ENCODE measurements at places on chromosomes 3 and 15.

DNA sequence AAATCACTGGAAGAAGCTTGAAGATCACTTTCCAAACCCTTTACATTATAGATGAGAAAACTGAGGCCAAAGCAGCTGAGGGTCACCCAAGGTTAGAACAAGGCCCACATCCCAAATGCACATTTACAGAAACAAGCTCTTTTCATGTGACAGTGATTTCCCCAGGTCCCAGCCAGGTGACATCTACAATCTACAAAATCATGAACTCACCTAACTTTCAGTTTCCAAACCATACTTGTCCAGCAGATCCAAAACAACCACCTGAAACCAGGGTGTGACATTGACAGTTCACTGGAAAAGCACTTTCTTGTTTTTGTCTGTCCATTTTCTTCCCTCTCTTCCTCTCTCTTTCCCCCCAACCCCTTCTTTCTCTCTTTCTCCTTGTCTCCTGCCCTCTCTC, 132.2 kb upstream of the PRICKLE2 start:
- no peak for DNase-seq

- DNase-seq: no peak
Measured at GRCh38 chr3:151091685-151092345, 6.4 kb downstream of the MED12L start.

- DNase-seq: no peak
Measured at GRCh38 chr3:1421577-1421976, 328.8 kb downstream of the CNTN6 start.

DNA sequence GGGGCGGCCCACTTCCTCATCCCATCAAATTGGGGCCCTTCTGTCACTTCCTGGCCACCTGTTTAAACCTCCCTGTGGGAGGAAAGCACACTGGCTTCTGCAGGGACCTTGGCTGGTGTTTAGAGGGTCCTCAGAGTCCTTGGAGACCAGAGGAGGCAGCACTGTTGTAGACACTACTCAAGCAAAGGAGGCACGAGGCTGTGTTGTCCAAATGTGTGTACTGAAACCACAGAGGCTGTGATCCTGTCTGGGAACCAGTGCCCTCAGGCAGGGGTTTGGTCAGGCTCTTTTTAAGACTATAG, 12.4 kb upstream of the SEC13 start:
- DNase-seq: no peak

DNA sequence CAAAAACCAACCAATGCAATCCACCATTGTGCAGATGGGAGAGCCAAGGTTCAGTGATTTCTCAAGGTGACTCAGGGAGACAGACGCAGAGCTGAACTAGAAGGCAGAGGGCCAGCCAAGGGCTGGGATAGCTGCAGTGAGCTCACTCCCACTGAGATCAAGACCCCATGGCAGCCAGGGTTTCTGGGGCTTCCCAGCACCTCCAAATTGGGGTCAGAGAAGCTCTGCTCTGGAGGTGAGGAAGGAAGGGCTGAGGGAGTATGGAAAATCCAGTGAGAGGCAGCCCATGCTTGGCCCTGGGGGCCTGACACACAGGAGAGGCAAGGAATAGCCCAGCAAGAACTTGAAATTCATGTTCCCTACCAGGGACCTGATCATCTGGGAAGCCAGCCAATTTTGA, 61.0 kb downstream of the ISG20 start:
- no peak for DNase-seq

DNA sequence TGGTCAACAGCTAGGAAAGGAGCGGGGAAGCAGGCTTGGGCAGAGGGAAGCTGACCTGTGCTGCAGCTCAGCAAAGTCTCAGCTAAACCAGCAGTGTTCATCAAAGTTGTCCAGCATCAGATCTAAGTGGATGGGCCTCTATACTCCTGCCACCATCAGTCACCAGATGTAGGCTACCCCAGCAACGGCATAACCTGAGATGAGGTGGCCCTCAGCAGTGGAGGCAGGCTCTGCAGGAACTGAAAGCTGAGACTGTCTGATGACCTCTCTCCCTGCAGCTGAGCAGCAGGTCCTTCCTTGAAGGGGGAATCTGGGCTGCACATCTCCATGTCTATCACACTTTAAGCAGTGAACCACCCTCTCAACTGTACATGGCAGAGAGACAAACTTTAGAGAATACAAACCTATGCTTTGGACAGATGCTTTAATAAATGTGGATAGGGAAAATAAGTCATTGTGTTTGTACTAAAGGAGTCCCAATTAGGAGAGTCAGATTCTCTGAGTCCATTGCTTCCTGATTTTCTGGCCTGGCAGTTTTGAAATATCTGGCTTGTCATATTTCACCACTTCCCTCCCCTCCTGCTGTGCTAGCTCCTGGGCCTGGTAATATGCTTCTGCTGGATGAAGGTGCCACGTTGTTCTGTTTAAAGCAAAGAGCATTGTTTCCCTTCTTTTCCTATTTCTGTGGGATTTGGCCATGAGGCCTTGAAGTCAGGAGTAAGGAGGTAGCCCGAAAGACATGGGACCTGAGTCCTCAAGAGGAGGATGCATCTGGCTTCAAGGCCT, 11.1 kb upstream of the PSTPIP1 start:
- DNase-seq: no peak

GRCh38 chr3:18500322-18500721, 75.2 kb upstream of the SATB1 start:
- no peak for DNase-seq

DNA sequence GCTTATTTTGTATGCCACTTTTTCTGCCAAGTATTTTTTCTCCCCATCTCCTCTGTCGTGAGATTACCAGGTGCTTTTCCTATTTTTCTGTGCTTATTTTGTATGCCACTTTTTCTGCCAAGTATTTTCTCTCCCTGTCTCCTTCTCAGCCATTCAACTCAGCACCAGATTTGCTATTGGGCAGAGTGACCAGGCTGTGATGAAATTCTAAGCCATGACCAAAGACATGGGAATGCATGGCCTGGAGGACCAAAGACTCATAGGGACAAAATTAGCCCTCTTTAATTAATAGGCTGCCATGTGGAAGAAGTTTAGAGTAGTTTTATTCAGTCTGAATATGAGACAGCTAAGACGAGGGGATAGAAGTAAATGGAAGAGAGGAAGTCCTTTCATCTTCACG, 257.4 kb downstream of the SQOR start:
- peak; percentile 85 for DNase-seq

- no peak for DNase-seq
Measured at GRCh38 chr15:25987638-25988037, 124.5 kb upstream of the ATP10A start.

DNA sequence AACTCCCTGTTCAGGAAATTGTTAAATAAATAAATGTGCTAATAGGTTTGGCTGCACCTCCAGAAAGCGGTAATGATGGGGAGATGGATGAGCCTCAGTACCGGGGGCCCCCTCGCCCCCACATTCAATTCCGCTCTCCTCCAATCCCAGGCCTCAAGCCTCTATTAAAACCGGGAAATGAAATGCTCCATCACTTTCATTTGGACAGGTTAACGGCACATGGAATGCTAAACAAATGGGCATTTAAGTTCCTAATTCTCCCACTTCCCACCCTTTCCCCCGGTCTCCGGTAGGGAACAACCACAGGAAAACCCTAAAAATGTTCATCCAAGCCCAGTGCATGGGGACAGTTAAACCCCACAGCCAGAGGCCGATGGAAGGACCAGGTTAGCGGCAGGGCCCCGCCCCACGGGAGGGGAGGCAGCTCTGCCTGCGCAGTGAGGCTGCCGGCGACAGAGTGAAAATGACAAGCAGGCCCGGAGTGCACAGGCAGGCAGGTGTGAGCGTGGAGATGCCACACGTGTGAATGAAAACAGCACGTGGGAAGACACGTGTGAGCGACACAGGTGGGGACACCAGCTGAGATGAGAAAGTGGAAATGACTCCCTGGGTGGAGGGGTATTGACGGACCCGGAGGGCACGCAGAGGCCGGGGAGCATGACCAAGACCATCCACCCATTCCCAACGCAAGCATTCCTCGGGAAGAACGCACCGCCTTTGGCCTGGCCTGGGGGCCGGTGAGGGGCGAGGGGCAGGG, 28.1 kb downstream of the RNU5B-1 start:
- no peak for DNase-seq

DNA sequence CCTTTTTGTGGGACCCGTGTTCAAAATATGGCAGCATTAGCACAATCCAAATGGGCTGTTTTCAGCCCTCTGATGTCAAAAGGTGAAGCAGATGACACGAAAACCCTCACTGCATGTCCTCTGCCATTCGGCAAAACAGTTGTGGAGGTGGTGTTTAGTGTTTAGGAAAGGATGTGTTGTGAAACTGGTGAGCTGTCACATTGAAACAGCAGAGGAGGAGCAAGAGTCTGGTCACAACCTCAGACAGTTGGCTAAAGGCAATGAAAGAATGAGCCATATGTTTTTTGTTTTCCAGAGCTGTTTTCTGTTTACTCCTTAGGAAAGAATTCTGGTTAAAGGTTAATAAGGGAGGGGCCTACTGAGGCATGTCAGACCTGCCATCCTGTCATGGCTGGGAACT, 140.7 kb downstream of the VPS8 start:
- DNase-seq: peak; percentile 10

GRCh38 chr3:190722181-190722905, 140.2 kb downstream of the GMNC start:
- no peak for DNase-seq

GRCh38 chr3:7437231-7437630, 576.3 kb downstream of the GRM7 start:
- no peak for DNase-seq

DNA sequence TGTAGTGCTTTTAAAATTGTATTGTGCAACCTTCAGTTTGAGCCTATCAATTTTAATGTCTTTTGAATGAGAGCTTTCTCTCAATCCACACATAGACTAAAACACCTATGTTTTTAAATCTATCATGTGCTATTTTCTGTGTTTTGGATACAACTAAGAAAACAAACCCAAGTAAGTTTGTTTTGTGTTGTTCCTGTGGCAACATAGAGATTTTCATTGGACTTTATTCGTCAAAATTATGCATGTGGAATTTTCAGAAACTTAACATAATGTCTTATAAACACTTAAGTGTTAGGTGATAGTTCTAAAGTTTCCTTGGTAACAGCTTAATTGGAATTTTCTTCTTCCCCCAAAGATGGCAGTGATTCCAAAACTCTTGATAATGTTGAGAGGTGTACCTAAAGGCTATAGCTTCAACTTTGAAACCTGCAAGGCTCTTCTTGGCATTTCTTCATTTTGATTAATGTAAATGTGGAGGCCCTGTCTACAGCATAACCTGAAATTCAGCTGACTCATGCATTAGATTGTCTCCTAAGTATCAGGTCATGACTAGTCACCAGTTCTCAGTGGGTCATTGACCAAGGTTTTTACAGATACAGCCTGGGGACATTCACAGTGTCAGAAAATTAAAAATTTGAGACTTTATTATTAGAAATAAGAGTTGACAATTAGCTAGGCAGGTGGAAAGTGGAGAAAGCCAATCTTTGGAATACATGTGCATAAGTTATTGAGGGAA, 44.4 kb downstream of the COL6A5 start:
- DNase-seq: no peak

Data from GM04504 (cell line).